ENCODE measurements at places on chromosomes 7 and 10.

GRCh38 chr7:153066711-153067110, 307.2 kb downstream of the ACTR3B start:
- DNase-seq = no peak

GRCh38 chr7:26326211-26326610, 34.5 kb downstream of the SNX10 start:
- DNase-seq = no peak

- no peak for DNase-seq
Measured at GRCh38 chr7:41459623-41460261, 243.1 kb downstream of the INHBA start.

DNA sequence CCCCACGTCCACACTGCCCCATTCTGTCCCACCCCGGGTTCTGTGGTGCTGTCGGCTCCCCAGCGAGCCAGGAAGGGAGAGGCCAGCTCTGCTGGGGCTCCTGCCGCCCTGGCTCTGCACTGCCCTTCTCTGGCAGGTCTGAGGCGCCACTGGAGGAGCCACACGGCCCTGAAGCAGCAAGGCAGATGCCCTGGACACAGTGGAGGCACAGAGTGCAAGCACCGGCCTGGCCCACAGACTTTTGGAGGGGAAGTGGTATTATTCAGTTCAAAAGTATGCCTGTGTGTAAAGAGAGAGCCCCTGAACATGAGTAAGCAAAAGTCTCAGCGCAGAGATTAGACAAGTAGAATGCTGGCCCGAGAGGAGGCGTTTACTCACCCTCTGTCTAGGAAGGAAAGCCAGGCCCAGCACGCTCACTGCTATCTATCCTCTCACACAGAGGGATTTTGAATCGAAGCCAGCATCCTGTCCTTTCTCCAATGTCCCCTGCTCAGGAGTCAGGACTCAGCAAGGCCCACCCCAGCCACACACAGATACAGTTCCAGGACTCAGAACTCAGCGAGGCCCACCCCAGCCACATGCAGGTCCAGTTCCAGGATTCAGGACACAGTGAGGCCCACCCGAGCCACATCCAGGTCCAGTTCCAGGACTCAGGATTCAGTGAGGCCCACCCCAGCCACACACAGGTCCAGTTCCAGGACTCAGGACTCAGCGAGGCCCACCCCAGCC, 115.0 kb downstream of the EGFR start:
- DNase-seq = peak; percentile 81

GRCh38 chr10:74500026-74500704, 326.2 kb upstream of the KAT6B start:
- DNase-seq = no peak

- DNase-seq = no peak
Measured at GRCh38 chr10:12699781-12700556, 301.5 kb downstream of the CCDC3 start.
